Eye (tissue), 1 donor: ENCODE measurements at places on chromosomes 3 and 15.

DNA sequence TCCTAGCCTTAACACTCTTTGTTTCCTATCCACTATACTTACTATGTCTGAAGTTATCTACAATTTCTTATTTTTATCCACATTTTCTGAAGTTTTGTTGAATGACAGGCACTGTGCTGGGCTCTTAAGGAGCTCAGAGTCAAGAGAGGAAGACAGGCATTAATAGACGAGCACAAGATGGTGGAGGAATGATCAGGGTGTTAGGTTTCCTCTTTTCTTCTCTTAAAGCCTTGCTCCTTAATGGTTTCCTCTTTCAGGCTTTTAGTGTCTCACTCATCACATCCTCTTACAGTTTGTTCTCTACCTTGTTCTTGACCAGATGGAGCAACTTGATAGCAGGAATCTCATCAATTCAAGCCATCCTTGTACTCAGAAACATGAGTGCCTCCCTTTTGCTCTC is 52.9 kb upstream of the BCL6 start:
- no peak for DNase-seq

- peak; percentile 18 for DNase-seq
Measured at GRCh38 chr15:29538044-29538443, 268.4 kb upstream of the NSMCE3 start.

DNA sequence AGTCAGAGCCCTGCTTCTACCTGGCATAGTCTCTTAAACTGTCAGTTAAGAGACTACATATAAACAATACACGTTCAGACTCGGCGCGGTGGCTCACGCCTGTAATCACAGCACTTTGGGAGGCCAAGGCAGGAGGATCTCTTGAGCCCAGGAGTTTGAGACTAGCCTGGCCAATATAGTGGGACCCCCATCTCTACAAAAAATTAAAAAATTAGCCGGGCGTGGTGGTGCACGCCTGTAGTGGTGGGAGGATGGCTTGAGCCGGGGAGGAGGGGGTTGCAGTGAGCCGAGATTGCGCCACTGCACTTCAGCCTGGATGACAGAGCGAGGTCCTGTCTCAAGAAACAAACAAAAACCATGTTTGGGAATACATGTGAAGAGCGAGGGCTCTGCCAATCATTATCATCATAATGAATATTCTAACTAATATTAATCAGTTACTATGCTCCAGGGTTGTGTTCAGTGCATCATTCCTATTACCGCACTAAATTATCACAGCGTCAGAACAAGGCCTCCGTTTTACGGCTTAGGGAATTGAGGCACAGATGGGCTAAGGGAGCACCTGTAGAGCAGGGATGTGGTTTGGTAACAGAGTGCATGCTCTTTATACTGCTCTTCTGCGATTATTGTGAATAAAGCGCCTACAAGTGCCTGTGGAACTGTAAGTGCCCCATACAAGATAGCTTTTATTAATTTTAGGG is 844 bp upstream of the UQCC5 start:
- no peak for DNase-seq

- no peak for DNase-seq
Measured at GRCh38 chr3:190294030-190294429, 28.2 kb downstream of the CLDN1 start.

DNA sequence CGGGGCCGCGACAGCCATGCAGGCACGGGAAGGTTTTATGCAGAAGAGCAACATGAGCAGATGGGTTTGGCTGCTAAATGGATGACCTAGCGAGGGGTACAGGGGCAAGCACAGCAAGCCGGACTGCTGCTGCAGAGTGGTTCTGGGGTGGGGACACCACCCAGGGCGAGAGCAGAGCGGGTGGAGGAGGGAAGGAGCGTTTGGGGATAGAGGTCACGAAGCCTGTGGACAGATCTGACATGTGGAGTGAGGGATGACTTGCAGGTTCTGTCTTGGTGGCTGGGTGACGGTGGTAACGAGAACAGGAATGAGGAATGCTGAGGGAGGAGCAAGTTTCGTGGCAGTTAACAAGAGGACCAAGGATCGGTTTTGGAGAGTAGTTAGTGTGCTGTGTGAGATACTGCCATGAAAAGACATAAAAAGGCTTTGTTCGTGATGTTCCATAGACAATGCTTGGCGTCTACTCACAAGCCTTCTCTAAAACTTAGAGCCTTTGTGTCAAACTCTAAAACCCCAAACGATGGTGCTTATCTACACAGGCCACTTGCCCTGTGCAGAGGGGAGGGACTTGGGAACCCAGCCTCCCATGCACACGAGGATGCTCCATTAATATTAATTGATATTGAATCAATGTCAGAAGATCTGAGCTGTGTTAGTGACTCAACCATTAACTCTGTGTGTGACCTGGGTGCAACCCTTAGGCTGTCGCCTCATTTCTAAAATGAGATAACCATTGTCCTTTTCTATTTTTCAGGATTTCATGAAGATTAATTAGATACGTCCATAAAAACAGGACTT is 132.7 kb upstream of the SLC2A2 start:
- DNase-seq: no peak

- DNase-seq: no peak
Measured at GRCh38 chr15:99719096-99719541, 14.1 kb downstream of the LYSMD4 start.

- no peak for DNase-seq
Measured at GRCh38 chr15:92714077-92714476, 58.5 kb upstream of the FAM174B start.

DNA sequence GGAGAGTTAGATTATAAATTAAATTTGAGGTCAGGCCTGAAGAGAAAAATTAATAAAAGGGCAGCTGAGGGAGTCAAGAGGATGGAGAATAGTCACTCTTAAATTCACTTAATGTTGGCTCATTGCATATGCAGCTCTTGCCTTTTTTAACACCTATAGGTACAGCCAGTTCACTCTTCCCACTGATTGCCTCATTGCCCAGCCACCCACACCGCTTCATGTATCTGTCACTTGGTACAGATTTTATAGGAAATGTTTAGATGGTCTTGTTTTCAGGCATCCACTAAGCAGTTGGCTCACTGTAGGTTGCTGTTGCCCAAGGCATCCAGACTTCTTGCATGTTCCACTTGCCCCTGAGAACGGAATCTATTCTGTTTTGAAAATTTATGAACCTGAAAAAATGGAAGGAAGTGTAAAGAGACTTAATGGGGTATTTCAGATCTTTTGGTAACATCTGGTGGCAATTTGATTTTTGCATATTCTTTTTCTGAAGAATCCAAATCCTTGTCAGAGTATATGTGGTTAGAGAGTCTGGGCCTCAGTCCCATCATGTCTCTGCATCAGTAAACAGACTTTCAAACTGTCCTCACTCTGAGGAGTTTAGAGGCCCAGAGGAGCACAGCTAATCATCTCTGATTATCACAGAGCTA is 151.9 kb downstream of the RBPMS2 start:
- no peak for DNase-seq

GRCh38 chr3:105904678-105905284 is 36.0 kb upstream of the CBLB start:
- no peak for DNase-seq

GRCh38 chr3:113719758-113720157 is 23.3 kb upstream of the USF3 start:
- DNase-seq: no peak

- DNase-seq: peak; percentile 33
Measured at GRCh38 chr3:178233371-178234071, 302.7 kb upstream of the KCNMB2 start.

- DNase-seq: peak; percentile 26
Measured at GRCh38 chr3:168952551-168952950, 711.0 kb downstream of the MECOM start.

DNA sequence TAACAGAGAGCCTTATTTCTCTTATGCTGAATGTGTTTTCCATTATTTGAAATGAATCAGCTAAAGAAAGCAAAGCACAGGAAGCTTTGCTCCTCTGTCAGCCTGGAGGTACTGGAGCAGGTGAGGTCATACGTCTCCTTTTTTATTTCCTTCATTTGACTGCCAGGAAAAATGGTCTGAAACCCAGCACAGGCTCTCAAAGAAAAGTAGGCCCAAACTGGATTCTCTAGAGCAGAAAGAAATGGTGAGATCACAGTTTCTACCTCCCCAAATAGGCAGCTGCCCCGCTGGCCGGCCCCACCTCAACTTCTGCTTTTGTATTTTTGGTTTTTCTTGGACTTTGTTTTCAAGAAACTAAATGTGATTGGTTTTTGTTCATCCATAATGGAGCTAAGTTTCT is 95.1 kb downstream of the RPL39L start:
- DNase-seq: no peak

DNA sequence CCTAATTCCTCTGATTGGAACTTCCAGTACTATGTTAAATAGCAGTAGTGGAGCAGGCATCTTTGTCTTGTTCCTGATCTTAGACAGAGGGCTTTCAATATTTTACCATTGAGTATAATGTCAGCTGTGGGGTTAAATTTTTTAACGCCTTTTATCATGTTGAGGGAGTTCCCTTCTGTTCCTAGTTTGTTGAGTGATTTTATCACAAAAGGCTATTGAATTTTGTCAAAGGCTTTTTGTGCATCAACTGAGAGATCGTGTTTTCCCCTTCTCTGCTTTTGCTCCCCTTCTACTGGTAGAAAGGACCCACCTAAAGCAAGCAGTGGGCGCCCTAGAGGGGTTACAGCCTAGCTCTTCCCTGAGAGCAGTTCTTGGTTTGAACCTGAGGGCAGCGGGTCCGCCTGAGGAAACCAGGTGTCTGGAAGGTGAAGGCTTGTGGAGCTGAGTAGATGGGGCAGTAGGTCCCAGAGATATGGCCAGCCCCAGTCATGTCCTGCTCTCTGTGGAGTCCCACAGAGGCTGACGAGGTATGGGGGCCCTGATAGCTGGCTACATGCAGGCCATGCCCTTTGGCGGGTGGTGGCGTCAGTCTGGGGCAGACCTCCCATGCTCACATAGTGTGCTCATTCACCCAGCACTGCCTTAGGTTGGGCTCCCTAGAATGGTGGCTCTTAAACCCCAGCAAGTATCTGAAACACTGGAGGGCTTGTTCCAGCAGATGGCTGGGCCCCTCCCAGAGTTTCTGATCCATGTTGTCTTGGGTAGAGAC is 11.3 kb downstream of the HDAC11 start:
- DNase-seq: no peak

- DNase-seq: no peak
Measured at GRCh38 chr3:32392536-32393302, 1.1 kb downstream of the CMTM7 start.

- no peak for DNase-seq
Measured at GRCh38 chr3:2554656-2555055, 456.0 kb downstream of the CNTN4 start.

DNA sequence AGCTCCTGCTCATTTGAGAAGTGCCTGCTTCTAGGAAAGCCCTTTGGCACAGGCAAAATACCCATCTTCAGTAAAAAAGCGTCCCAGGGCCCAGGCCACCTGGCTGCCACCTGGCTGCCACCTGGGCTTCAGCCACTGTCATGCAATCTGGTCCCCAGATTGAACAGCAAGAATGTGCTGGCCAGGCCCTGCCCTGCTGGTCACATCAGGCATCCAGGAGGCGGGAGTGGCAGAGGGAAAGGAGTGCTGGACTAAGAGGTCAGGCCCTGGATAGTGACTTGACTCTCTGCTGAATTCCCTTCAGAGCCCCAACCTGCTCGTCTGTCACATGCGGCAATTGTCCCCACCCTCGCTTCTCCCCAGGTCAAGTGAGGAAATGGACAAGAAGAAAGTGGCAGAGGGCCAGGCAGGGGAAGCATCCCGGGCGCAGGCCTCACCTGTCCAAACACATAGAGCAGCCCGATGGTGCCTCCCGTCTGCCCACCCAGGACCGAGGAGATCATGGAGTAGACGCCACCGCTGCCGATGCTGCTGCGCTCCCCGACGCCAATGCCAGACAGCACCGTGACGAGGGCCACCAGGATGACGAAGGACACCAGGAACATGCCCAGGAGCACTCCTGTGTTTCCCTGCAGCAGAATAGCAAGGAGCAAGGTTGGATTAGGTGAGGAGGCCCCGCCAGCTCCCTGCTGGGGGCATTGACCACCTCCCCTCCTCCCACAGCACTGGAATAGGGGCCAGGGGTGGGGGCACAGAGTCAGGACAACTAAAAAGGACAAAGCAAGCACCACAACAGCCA is 25.5 kb downstream of the SLC12A8 start:
- no peak for DNase-seq

GRCh38 chr3:177357352-177358090 is 160.2 kb upstream of the TBL1XR1 start:
- peak; percentile 69 for DNase-seq

- DNase-seq: no peak
Measured at GRCh38 chr3:58478781-58479180, 13.1 kb upstream of the KCTD6 start.

GRCh38 chr3:183249006-183249718 is 3.9 kb upstream of the B3GNT5 start:
- DNase-seq: no peak

GRCh38 chr3:129317848-129318247 is 39.2 kb downstream of the HMCES start:
- DNase-seq: no peak

DNA sequence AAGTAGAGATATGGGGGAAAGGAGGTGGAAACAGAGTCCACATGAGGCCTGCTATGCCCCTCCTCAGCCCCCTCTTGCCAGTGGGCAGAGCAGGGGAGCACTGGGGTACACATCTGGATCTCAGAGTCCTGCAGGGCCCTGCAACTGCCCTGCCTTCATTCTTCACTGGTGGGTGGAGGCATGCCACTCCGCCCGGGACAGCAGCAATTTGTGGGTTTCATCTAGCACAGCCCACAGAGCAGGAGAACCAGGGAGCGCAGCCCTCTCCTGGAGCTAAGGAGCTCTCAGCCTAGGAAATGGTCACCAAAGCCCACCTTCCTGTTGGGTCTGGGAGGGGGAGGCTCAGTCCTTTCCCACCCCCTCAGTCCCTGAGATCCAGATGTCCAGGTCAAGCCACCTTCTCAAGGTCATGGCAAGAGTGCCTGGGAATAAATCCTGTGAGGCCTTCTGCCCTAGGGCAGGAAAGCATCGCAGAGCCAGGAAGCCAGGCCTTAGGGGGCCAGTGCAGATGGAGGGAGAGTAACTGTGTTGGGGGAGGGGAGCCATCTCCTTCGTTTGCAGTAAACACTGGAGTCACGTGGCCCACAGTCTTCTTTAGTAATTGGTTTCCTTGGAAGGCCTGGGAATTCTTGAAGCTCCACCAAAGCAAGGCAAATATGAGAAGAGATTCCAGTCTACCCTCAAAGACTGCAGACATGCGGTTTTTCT is 31.0 kb downstream of the ANP32A start:
- DNase-seq: peak; percentile 91
